ENCODE measurements at places on chromosomes 4 and X.
A peak's percentile ranks its signal among the peaks of the same experiment; 100 is the strongest.

GRCh38 chr4:113083346-113083745 is 33.9 kb downstream of the ANK2 start:
- no peak for DNase-seq

DNA sequence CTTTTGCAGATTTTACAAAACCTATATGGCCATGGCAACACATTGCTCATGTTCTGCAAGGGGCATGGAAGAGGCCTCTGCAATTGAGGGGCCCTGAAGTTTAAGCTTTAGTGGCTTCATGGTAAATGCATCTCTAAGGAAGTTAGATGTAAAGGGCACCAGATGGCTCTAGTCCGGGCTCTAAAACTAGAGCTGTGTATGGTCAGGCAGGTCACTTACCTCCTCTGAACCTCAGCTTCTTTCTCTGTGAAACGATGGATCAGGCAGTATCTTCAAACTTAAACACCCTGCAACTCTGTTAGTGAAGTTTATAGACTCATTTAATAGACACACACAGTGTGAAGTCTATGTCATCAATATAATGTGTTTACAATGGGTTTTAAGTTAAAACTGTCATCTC is 10.0 kb downstream of the MAGEB17 start:
- no peak for DNase-seq

DNA sequence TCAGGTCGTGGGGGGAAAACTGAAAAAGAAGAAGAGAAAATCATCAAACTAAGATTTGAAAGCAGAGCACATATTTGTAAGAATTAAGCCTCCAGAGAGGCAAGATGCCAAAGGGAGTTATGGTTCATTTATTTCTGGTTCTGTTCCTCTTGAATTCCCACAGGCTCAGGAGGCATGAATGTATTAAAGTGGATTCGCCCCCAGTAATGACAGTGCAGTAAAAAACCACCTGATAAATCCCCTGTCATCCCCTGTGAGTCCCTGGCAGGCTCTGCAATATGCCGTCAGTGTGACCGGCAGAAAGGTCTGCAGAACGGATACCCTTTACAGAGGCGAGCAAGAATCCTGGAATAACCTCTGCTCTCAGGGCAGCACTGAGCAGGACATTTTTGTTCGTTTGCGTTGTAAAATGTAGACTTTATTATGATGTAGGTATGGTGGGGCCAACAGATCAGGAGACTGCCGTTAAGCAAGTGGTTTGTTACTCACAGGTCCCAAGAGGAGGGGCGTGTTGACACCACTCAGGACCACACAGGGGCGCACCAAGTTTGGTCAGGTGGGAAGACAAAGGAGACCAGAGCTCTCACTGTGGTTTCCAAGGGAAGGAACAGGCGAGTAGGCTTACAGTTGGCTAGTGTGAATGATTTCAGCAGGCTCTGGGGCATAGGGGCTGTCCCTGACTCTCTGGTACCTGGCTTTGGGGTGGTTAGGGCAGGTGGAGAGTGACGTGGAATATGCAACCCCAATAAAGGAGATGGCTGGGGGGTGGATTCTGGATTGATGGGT is 75.3 kb downstream of the DHRSX start:
- DNase-seq = no peak

GRCh38 chr4:43690116-43690515 is 758.5 kb downstream of the KCTD8 start:
- no peak for DNase-seq

GRCh38 chr4:151874328-151874727 is 113.5 kb upstream of the GATB start:
- DNase-seq = no peak

- DNase-seq = no peak
Observed at GRCh38 chr4:182893047-182893446, 24.1 kb downstream of the DCTD start.

DNA sequence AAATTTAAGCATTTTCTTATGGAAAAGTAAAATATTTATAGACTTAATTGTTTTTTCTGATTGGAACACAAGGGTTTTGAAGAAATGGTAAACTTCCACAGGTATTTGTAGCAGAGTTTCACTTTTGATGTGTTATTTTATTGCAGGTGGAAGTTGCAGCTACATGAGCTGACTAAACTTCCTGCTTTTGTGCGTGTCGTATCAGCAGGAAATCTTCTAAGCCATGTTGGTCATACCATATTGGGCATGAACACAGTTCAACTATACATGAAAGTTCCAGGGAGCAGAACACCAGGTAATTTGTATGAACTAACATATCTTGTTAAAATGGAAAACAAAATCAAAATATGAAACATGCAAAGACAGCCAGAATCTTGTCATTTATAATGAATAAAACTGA is 117.4 kb downstream of the DIPK2B start:
- DNase-seq = no peak

GRCh38 chrX:96978906-96979305 is 95.2 kb downstream of the RPA4 start:
- DNase-seq = no peak

DNA sequence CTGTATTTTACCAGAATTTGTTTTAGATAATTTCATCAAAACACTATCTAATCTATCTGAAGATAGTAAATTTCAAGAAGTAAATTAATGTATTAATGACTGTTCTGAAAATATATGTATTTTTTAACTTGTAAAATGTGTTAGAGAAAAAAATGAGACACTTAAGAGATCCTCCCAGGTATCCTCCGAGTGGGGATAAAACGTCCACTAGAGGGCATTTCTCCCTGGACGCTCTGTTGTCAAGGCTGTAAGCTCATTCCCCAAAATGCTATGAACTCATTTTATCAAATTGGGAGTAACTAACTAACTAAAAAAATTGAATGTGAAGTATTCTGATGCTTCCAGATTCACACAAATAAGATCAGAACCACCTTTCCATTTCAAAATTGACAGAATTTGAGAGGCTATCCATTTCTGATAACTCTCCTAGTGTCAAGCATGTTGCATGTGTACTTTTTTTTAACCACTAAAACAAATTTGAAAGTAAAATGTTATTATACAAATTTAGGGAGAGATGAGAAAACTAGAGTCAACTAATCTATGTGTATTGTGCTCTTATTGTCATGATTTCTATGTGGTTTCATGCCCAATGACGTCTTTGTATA is 337.3 kb upstream of the HS3ST1 start:
- DNase-seq = peak; percentile 29

DNA sequence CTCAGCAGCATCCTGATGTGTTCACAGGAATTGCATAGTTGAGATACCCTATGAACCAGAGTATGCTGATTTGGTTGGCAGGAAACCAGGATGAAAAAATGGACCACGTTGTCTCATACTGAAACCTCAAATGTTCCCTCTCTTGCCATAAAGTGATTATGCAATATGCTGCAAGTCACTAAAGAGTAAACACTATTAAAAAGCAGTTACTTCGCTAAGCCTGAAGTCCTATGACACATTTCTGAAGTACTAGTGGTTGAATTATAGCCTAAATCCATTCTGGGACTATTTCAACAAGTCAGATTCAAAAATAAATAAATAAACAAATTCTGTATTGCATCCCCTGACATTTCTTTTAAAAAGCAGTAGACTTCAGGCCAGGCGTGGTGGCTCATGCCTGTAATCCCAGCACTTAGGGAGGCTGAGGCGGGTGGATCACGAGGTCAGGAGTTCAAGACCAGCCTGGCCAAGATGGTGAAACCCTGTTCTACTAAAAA is 106.0 kb upstream of the NAP1L5 start:
- DNase-seq = no peak

DNA sequence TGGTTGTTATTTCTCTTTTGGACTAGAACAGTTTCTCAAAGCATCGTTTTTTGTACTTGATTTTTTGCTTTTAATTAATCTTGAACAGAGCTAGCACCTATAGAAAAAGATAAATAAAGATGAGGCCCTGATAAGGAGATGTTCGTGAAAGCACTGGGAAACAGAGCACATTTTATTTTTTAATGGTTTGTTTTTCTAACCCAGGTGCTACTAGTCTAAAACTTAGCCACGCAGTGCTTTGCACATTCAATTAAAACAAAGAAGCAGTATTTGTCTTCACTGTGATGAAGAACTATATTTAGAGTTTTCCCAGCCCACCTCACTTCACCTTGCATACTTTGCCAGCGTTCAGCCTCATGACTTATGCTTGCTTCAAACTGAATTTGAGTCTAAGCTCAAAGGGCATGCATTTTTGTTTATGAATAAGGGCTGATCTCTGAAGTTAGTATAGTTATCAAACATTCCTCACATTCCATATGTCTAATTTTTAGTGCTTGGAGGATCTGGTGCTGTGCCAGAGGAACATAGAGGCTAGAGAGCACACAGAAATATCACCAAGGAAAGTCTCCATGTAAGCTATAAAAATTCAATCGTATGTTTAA is 76.7 kb downstream of the WWC2 start:
- DNase-seq = peak; percentile 26

- no peak for DNase-seq
Observed at GRCh38 chrX:76555816-76556215, 128.3 kb downstream of the MAGEE1 start.

GRCh38 chr4:150078579-150079080 is 385 bp downstream of the DCLK2 start:
- DNase-seq = no peak

DNA sequence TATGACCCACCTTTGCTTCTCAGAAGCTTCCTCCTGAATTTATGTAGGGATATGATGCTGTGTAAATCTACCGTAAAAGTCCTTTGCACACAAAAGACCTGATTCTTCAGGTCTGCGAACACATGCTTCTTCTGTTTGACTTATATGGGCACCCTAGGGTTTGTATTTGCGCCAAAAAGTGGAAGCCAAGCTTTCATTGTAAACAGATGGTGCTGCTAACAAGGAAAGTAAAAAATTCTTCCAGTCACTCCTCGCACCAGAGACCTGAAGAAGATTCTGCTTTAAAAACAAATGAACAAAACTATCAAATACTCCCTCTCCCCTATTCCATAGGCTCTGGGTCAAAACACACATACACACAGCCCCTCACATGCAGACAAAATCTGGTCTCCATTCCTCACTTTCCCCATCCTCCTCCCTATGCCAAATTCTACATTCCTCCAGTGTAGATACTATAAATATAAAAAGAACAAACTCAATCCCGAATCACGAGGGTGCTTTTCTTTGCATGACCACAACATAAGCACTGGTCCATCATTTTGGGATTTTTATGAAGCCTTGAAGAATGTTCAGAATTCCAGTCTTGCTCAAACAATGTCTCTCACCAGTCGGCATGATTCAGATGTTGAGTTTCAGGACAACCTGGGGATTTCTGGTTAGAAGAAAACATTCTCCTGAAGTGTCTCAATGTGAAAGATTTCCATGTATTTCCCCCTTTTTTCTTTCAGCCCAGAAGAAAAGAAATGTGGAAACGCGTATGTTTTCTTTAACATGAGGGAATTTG is 125.1 kb downstream of the PALLD start:
- no peak for DNase-seq

- no peak for DNase-seq
Observed at GRCh38 chrX:323721-324628, 5.4 kb upstream of the GTPBP6 start.

DNA sequence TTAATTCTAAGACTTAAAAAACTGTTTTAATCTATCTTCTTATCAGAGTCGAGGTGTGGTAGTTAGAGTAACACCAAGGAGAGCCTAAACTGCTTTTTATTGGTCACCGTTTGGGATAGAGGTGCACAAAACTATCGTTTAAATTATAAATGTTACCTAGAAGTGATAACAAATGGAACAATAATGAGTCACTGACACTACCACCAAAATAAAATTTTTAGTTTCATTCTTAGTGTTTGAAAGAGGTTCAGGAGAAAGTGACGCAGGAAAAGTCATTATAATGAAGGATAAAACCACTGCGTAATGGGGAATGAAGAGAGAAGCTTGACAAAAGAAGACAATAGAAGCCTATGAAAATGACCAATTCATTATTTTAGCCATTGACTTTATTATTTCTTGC is 158.2 kb downstream of the COX18 start:
- no peak for DNase-seq

- DNase-seq = no peak
Observed at GRCh38 chr4:132094017-132094416, 1055.1 kb upstream of the PCDH10 start.

GRCh38 chr4:73388887-73389286 is 15.2 kb upstream of the ALB start:
- DNase-seq = no peak

Measured in SW 1271 (cell line).